ENCODE measurements at places on chromosomes 3 and 15. TPM values are rescaled to one million over a fixed set of nuclear protein-coding genes. Genes with fewer than 3 reads are reported as not detected.

The CHRM5 gene
- not detected for total RNA-seq

The TNNC1 gene
- 6.3 TPM for total RNA-seq

- peak; percentile 59 for DNase-seq
Measured at GRCh38 chr3:196712514-196713413, 587 bp downstream of the PIGX start.

- DNase-seq: no peak
Measured at GRCh38 chr3:57062101-57062631, 1.7 kb downstream of the SPATA12 start.

GRCh38 chr3:18633002-18633401 lies 207.9 kb upstream of the SATB1 start:
- DNase-seq: no peak

DNA sequence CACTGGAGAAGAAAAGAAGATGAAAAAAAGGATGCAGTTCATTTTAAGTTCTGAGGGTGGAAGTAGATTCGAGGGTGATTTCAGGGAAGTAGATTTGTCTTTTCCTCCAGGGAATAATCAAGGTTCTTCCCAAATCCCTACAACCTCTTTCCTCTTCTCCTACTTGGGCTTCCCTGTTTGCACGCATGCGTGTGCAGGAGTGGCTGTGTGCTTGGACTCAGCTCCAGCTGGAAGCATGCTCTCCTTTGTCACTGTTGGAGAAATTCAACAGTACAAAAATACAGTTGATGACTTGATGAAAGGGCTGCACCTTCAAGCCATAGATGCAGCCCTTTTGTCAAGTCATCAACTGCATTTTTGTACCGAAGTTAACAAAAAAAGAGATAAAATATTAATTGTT lies 3.8 kb downstream of the OR5K2 start:
- no peak for DNase-seq
